Urinary bladder (tissue), 4 donors: ENCODE measurements at places on chromosomes 2 and 18. TPM values are rescaled to one million over a fixed set of nuclear protein-coding genes. Genes with fewer than 3 reads are reported as not detected.

Gene PELI1
- 43.4 TPM for total RNA-seq

Gene RGPD4
- total RNA-seq: 0.05 TPM

Gene LANCL1
- 57.7 TPM for total RNA-seq

Gene SERPINB12
- total RNA-seq: not detected

Gene EN1
- total RNA-seq: not detected

GRCh38 chr2:118442046-118442445 lies 353.8 kb downstream of the INSIG2 start:
- DNase-seq: no peak

- no peak for DNase-seq
These were observed 65.8 kb upstream of the ALK start for GRCh38 chr2:29987146-29987545.

GRCh38 chr2:100125626-100126025 lies 16.8 kb downstream of the AFF3 start:
- DNase-seq: no peak

- no peak for DNase-seq
These were observed 161.5 kb downstream of the SLC39A10 start for GRCh38 chr2:195818526-195818925.

GRCh38 chr2:236935631-236936445 lies 149.9 kb upstream of the COPS8 start:
- DNase-seq: no peak

- DNase-seq: no peak
These were observed 5.5 kb upstream of the ECEL1 start for GRCh38 chr2:232492963-232493700.

GRCh38 chr2:203097735-203098134 lies 83.1 kb downstream of the NBEAL1 start:
- DNase-seq: no peak
